ENCODE measurements at places on chromosomes 7 and 10. TPM values are rescaled to one million over a fixed set of nuclear protein-coding genes. Genes with fewer than 3 reads are reported as not detected.

GRCh38 chr10:97003151-97003803 is 171.2 kb downstream of the LCOR start:
- no peak for DNase-seq

- DNase-seq, result no peak
These were observed 125.9 kb upstream of the SHH start for GRCh38 chr7:155938129-155938528.

- DNase-seq, result no peak
These were observed 324.5 kb downstream of the PHF14 start for GRCh38 chr7:11298220-11298619.

- no peak for DNase-seq
These were observed 18.1 kb downstream of the PRKG1 start for GRCh38 chr10:51092402-51092801.

GRCh38 chr7:17168416-17168815 is 130.0 kb upstream of the AHR start:
- DNase-seq, result no peak

- no peak for DNase-seq
These were observed 82.6 kb downstream of the KCNMA1 start for GRCh38 chr10:77554996-77555397.

DNA sequence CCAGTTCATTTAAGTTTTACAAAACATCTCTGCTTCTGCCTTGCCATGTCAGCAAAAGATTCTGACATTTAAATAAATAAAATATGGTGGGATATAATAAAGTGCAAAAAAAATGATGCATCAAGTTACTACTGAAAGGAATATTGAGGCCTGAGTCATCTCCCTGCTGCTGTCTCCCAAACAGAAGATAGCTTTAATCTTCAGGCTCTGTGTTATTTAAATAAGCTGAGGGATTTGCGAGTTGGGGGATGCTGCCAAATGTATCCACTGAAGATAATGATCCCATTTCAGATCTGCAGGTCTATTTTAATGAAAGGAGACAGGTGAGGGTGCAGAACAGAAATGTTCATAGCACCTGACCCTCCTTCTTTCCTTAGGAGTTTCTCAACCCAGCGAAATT is 720.8 kb downstream of the AUTS2 start:
- DNase-seq, result no peak

DNA sequence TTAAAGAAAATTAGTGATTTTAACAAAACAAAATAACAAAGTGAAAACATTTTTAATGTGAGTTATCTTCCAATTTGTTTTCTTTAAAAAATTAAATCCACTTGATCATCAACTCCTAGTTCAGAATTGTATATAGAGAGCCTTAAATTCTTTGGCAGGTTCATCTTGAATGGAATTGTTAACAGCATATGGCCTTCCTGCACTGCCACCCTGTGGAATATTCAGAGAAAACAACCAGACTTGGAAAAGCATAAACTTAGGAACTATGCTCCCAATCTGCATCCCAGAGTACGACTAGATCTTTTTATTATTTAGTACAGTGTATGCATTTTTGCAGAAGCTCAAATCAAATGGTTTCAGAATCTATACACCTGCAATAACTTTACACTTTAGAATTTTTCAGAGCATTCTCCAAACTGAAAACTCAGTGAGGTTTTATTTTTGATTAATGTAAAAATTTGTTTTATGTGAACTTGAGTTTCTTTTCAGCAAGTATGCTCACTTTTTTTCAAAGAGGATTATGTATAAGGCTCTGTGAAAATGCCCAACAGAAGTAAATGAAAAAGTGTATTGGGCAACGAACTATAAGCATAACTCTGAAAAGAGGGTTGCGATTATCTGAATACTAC is 44.9 kb upstream of the ANK3 start:
- peak; percentile 32 for DNase-seq

GRCh38 chr10:29412485-29412884 is 123.6 kb downstream of the LYZL1 start:
- no peak for DNase-seq

GRCh38 chr7:106778656-106779250 is 86.3 kb upstream of the PIK3CG start:
- DNase-seq, result no peak

GRCh38 chr10:115706488-115707076 is 566.4 kb downstream of the GFRA1 start:
- peak; percentile 4 for DNase-seq

DNA sequence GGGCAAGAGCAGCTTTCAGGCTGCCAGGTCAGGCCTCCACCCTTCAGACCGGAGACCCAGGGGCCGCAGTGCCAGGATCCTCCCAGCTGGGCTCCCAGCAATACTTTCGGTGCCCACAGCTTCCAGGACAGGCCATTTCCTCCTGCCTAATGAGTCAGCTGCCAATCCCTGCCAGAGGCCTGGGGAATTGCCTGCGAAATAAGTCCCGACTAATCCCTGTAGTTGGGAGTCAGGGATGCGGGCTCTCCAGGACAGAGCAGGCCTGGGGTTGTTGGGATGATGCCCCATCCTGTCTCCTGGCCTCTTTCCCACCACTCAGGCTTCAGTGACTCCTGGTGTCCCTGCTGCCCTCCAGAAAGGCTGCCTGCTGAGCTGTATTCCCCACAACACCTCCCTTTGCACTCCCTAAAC is 143.5 kb upstream of the UNC5B start:
- no peak for DNase-seq

DNA sequence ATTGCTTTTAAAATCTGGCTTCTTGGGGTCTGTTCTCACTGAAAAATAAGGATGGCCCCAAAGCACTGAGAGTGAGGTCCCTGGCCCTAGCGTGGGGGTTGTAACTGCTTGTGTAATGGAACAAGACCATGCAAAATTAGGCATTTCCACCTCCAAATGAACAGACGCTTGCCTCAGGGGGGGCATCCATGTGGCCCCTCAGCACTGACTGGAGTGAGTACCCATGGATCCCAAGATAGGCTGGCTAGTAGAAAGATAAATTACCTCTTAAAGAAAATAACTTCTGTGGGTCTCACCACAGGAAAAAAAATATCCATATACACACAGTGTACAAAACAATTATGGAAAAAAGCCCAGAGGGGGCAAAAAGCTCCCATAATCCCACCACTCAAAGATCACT is 15.2 kb upstream of the CPA1 start:
- DNase-seq, result no peak

DNA sequence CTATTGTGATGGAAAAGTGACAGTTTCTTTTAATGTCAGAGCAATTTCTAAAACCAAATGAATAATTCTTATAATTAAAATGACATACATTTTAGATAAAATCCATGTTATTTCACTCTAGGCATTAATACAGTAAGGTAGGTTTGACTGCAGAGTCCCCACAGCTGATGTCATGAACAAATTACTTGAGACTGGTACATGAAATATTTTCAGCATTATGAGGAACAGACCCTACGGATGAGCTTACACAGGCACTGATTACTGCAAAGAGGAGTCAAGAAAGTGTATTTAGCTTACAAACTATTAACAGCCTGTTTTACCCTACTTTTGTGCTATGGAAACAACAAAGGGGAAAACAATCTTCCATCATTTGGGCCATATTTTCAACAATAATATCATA is 8.9 kb downstream of the COL1A2 start:
- DNase-seq, result no peak

DNA sequence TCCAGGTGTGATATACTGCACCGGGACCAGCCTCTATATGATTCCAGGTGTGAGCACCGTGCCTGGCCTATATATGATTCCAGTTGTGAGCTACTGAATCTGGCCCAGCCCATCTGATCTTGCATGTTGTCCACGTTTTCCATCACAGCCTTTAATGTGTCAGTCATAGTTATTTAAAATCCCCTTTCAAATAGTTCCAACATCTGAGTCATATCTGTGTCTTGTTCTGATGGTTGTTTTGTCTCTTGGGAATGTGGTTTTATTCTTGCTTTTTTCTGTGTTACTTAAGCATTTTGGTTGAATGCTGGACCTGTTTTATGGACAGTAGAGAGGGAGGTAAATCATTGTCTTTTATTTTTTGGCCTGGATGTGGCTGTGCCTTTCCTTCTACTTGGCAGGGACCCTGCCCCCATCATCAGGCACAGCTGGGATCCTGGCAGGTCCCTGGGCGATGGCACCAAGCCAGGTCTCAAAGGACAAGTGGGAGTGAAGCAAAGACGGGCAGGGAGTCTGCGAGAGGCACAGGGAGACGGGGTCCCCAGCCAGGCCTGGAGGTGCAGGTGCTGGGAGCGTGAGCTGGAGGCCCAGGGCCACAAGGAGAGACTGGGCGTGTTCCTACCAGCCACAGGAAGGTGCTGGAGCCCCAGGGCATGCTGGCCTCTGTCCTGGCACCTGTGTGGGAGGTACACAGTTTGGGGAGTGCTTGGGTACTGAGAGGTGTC is 94.7 kb downstream of the DYNC2I1 start:
- DNase-seq, result no peak

- DNase-seq, result no peak
These were observed 10.2 kb downstream of the AKR1C4 start for GRCh38 chr10:5206799-5207198.

- DNase-seq, result no peak
These were observed 60.3 kb upstream of the TAC1 start for GRCh38 chr7:97671571-97671970.

GRCh38 chr10:52447931-52448353 is 133.9 kb downstream of the DKK1 start:
- DNase-seq, result no peak

DNA sequence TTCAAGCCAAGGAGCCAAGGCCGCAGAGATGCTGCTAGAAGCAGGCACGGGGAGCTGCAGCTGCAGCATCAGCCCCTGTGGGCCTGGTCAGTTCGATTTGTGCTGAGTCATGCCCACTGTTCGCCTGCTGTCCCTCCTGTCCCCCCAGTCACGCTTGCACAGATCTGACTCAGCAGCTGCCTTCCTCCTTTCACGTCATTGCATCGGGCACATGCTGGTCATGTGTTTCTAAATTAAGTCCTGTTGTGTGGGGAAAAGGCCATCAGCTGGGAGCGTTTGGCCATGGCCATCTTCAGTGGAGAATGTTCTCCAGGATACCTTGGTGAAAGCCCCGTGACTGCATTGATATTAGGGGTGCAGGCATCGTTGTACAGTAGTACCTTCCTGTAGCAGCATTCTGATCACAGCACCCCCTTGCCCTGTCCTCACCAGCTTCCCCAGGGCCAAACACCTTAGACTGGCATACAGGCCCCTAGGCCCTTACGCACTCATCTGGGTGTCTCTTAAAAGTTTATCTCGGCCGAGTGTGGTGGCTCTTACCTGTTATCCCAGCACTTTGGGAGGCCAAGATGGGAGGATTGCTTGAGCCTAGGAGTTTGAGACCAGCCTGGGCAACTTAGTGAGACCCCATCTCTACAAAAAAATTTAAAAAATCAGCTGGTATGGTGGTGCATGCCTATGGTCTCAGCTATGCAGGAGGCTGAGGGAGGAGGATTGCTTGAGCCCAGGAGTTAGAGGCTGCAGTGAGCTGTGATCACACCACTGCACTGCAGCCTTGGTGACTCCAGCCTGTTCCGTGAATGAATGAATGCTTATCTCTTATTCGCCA is 23.2 kb downstream of the POR start:
- DNase-seq, result no peak

- DNase-seq, result no peak
These were observed 18.7 kb downstream of the RTKN2 start for GRCh38 chr10:62249957-62250356.

- no peak for DNase-seq
These were observed 129.5 kb downstream of the SDK1 start for GRCh38 chr7:3430588-3430987.

- DNase-seq, result peak; percentile 86
These were observed 579 bp downstream of the IDI1 start for GRCh38 chr10:1048349-1048731.

DNA sequence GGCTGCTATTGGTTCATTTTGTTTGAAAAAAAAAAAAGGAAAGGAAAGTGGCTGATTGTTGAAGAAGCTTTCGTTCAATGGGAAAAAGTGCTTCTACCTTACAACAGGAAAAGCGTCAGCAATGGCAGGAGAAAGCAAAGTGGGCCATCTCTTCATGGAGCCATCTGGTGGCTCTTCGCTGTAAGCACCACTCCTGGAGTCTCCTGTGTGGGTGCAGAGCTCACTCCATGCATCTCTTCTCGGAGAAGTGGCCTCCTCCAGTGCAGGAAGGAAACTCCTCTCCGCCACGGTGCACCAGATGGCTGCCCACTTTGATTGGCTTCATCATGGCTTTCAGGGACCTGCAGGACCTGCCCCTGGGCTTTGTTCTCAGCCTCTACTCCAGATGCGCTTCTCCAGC is 250.9 kb downstream of the PTEN start:
- DNase-seq, result peak; percentile 65

GRCh38 chr10:100433253-100434240 is 29.3 kb upstream of the WNT8B start:
- DNase-seq, result peak; percentile 93

- peak; percentile 29 for DNase-seq
These were observed 2.7 kb upstream of the HOXA11 start for GRCh38 chr7:27187475-27188385.

GRCh38 chr10:26112532-26112931 is 104.0 kb upstream of the GAD2 start:
- DNase-seq, result no peak

DNA sequence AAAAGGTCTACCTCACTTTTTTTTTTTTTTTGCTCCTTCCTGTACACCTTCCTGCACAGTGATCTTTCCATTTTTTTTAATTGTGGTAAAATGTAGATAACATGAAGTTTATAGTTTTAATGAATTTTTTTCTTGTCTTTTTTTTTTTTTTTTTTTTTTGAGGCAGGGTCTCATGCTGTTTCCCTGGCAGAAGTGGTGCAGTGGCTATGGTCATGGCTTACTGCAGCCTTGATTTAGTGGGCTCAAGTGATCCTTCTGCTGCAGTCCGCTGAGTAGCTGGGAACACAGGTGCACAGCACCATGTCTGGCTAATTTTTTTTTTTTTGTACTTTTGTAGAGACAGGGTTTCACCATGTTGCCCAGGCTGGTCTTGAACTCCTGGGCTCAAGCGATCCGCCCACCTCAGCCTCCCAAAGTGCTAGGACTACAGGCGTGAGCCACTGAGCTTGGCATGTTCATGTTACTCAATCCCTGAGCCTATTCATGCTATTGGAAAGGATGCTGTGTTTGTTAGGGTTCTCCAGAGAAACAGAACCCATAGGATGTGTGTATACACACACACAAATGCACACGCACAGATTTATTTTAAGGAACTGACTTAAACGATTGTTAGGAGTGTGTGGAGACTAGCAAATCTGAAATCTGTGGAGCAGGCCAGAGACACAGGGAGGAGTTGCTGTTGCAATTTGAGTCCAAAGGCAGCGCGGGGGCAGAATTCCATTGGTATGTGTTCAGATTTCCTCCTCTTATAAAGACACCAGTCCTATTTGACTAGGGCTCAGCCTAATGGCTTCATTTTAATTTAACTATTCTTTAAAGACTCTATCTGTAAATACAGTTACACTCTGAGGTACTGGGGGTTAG is 29.1 kb downstream of the GALNT11 start:
- DNase-seq, result no peak

The C10orf143 gene
- 8.2 TPM for total RNA-seq

The MSMB gene
- total RNA-seq, result not detected

The MAD1L1 gene
- total RNA-seq, result 53.6 TPM

The SPDYE5 gene
- not detected for total RNA-seq

The FAM25G gene
- not detected for total RNA-seq

The TAS2R40 gene
- not detected for total RNA-seq

The BAIAP2L1 gene
- total RNA-seq, result not detected

The SMKR1 gene
- 4.9 TPM for total RNA-seq

The SPDYE2 gene
- 0.25 TPM for total RNA-seq

The ZNRF2 gene
- 36.3 TPM for total RNA-seq

The POP7 gene
- total RNA-seq, result 17.6 TPM

The OR2A5 gene
- total RNA-seq, result not detected
